OCI-LY7 (cell line): ENCODE measurements at places on chromosomes 11 and 22.
A peak's percentile ranks its signal among the peaks of the same experiment; 100 is the strongest.

- peak; percentile 71 for DNase-seq
Observed at GRCh38 chr11:63478896-63479295, 12.1 kb downstream of the PLAAT5 start.

GRCh38 chr11:124301548-124301947, 12.2 kb downstream of the OR8D1 start:
- DNase-seq, result no peak

- no peak for DNase-seq
Observed at GRCh38 chr11:28114116-28114515, 5.9 kb downstream of the METTL15 start.

DNA sequence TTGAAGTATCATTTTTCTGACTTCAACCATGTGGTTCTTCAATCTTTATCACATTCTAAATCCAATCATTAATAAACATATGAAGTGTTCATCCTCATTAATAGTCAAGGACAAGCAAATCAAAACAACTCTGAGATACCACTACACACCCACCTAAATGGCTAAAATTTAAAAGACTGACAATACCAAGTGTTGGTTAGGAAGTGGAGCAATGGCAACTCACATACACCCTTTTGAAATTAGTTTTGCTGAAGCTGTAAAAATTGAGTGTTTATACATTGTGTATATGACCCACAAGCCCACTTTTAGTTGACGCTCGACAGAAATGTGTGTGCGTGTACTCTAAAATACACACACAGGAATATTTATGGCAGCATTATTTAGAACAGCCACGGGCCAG, 36.7 kb upstream of the LMO2 start:
- DNase-seq, result no peak

DNA sequence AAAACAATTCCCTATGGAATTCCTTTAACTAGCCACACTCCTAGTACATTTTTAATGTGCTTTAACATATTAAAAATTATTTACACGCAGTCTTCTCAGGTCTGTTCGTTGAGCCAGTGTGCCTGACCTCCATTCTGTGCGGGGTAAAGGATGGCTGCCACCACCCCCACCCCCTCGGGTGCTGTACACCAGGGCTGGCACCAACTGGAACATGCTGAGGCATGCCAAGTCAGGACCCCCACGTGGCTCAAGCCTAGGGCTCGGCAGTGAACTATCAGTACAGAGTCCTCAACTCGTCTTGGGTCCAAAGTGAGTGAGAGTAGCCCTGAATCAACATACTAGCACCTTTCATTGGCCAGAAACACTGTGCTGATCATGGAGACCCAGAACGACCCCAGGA, 32.5 kb upstream of the PHF21B start:
- no peak for DNase-seq

GRCh38 chr22:32576553-32577253, 102.1 kb downstream of the FBXO7 start:
- no peak for DNase-seq

GRCh38 chr11:253160-253885, 16.5 kb downstream of the PSMD13 start:
- no peak for DNase-seq

GRCh38 chr11:78274739-78275138, 86.0 kb downstream of the USP35 start:
- DNase-seq, result no peak

DNA sequence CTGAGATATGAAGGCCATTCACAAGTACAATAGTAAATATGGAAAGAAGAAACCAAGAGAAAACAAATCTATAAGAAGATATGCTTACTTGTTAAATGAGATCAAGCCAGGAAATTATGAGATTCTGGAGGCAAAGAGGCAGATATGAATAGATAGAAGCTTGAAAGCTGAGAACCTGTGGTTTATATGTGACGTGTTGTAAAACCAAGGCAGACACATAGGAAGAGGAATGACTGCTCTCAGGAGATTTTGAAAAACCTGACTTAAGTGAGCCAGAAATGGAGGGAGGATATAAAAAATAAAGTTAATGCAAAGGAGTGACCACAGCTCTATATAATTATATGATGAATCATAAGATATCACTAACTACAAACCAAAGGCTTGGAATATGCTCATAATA, 1160.5 kb upstream of the CNTN5 start:
- no peak for DNase-seq

- no peak for DNase-seq
Observed at GRCh38 chr11:44994753-44995152, 44.1 kb upstream of the TP53I11 start.

- no peak for DNase-seq
Observed at GRCh38 chr11:235180-235579, 962 bp downstream of the SIRT3 start.

DNA sequence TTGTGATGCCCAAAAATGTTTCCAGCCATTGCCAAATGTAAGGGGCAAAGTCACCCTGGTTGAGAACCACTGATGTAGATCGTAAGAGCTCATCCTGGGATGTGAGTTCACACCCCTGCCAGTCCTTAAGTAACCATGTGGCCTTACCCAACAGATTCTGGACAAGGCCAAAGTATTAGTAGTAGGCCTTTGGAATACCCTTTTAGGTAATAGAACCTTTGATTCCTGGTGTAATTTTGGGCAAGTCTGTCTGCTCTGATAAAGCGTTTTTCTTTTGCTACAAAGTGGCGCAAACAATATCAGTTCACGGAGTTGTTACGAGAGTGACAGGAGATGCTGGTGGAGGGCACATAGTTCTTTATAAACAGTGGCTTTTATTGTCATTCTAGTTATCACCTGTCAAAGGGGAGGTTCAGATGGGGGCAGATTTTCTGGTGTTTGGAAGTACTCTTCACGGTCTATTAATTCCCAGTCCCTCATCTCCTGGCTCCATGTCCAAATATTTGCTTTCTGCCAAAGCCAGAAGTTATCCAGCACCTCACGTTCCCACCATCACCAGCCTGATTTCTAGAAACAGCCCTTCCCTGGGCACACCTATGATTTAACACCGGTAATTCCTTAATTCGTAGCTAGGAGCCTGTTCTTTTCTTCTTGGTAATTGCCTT, 73.8 kb upstream of the CRYBB3 start:
- no peak for DNase-seq

DNA sequence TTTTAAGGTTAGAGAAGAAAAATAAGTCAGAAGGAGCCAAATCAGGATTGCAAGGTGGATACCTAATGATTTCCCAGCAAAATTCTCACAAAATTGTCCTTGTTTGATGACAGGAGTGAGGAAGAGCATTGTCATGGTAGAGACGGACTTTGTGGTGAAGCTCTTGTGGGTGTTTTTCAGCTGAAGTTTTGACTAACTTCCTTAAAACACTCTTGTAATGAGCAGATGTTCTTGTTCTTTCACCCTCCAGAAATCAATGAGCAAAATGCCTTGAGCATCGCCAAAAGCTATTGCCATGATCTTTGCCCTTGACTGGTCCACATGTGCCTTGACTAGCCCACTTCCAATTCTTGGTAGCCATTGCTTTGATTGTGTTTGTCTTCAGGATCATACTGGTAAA, 20.0 kb downstream of the CALCB start:
- DNase-seq, result no peak

DNA sequence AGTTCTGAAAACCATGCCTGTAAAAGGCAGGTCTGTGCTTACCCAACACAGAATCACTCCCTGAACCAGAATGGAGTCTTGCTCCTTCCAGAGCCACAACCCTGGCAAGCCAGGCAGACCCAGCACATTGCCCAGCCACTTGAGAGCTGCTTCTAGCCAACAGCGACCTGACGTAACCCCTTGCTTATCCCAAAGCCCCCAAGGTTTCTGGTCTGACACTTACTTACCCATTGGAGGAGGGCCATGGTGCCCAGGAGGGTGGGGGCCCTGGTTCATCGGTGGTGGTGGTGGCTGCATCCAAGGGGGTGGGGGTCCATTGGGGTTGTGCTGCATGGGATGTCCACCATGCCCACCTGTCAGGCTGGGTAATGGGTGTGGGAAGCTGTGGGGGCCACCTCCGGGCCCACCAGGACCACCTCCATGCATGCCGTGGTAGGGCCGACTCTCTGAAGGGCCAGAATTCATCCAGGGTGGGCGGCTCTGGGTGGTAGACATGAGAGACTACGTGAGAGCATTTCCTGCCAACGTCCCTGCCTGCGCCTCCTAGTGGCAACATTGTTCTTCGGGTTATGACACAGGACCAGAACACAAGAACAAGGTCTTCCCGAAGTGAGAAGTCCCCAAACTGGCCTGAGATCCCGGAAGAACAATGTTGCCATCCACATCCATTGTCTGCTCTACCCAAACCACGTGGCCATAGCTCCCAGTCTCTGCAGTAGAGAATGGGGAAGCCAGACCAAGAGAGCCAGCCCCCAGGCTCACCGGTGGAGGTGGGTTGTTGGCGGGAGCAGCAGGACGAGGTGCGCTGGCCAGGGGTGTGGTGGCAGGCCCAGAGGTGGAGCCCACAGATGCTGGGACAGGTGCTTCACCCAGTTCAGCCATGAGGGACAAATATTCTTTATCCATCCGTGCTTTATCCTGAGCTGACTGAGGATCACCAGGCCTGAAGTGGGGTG, 7.8 kb upstream of the PYGM start:
- peak; percentile 78 for DNase-seq

GRCh38 chr11:64848214-64848825, 3.9 kb upstream of the CDC42BPG start:
- DNase-seq, result no peak

DNA sequence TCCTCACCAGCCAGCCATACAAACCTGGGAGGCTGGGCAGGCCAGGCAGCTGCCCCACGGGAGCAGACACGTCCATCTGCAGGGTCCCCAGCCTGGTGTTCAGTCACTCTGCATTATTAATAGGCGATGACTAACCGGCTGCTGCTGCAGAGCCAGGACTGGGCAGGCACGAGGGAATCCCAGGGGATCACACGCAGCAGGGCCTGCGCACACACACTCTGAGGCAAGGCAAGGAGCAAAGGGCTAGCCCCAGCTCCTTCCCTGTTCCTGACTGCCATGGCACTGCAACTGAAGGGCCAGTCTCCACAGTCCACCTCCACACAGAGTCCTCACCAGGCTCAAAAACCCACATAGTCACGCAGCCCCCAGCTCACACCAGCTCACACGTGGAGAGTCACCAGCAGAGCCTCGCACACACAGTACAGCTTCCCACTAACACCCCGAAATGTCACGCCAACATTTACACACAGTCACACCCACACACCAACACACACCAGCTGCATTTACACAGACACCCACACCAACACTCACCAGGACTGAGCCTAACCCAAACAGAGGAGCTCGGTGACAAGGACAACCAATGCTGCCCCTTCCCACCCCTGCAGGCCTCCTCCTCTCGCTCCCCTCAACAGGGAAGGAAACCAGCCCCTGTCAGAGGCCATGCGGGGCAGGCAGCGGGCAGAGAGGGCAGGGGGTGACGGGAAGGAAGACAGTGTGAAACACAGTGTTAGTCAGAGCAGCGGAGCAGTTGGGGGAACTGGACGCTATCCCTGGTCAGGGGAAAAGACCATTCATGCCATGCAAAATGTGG, 47.3 kb downstream of the NRXN2 start:
- DNase-seq, result no peak

DNA sequence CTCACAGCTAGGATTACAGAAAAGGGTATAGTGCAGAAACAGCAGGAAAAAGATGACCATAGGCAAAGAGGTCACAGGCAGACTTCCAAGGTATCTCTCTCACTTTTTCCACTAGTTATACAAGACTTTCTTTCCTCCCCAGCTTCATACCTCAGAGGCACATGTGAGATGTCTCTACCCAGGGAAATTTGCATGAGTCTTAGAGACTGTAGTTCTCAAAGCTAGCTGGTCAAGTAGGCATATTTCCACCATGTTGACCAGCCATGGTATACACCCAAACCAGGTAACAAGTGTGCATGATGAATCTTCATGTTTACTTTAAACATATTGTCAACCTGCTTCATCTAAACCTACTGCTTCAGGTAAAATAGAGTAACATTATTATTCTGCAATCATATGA, 27.9 kb downstream of the PRMT3 start:
- DNase-seq, result no peak

DNA sequence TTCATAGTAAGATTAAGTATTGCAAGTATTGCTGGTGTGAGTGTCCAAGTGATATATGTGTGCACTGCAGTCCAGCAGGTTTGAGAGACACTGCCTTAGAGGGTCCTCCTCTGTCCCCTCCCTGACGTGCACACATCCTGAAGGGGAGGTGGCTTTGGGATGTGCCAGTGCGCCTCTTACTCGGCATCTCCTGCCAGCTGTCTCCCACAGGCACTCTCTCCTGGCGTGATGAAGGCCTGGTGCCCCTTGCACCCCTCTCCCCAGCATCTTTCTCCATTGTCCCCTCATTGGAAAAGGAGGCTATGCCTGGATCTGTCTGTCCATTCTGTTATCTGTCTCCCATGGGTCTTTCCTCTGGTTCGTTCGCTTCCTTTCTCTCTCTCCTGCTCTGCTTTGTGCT, 24.2 kb downstream of the GTPBP1 start:
- DNase-seq, result no peak

GRCh38 chr11:19370100-19370861, 129.5 kb upstream of the E2F8 start:
- DNase-seq, result no peak

DNA sequence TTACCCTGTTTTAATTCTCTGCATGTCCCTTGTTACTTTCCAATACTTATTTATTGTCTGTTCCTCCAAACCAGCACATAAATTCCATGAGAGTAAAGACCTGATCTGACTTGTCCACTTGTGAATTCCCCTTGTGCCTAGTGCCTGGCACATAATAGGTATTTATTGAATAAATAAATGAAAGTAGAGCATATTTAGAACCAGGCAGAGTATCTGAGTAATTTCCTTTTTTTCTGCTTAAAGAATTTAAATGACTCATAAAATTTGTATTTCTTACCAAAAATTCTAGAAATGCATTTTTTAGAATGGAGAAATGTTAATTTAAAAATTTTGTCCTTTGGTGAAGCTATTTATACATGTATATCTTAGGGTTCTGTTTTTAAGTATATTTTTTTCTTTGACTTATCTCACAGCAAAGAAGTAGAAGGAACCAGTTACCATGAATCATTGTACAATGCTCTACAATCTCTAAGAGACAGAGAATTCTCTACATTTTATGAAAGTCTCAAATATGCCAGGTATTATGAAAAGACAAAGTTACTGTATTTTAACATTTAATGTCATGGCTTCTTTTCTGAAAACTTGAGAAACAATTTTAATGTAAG, 96.8 kb downstream of the ATM start:
- DNase-seq, result no peak

- DNase-seq, result no peak
Observed at GRCh38 chr11:95085117-95085816, 4.4 kb upstream of the ENDOD1 start.

DNA sequence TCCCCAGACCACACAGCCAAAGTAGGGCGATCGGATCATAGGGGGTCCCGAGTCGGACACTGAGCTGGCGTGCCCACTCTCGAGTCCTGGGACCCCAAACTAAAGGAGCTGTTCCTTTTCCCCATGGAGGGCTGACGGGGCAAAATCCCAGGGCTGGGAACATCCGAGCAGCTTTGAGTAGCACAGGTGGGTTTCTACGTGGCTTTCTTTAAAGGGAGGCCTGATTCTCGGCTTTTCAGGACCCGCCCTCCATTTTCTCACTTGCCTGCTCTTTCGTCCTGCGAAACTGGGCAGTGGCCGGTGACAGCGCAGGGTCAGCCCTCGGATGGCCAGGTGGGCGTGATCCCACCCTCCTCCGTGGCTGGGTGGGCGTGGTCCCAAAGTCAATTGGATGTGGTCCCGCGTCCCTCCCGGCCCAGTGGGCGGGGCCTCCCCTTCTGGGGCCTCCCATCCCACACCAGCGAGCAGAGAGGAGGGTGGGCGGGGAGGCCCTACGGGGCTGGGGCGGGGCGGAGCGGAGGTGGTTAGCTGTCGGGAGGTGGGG, 17.5 kb upstream of the TXNRD2 start:
- DNase-seq, result no peak
